Frontal cortex (tissue), 4 donors: ENCODE measurements at places on chromosomes 3 and 15. TPM values are rescaled to one million over a fixed set of nuclear protein-coding genes. Genes with fewer than 3 reads are reported as not detected.

The ABI3BP gene
- total RNA-seq: 1.2 TPM

The LRRN1 gene
- 24.9 TPM for total RNA-seq

The HMCES gene
- 21.6 TPM for total RNA-seq

The FBXL22 gene
- total RNA-seq: 0.82 TPM

The MNS1 gene
- 1.2 TPM for total RNA-seq

The SLC28A2 gene
- not detected for total RNA-seq

The KLHL6 gene
- total RNA-seq: 0.41 TPM

The SEMA7A gene
- 21.6 TPM for total RNA-seq

The RBPMS2 gene
- under 0.01 TPM for total RNA-seq

The ARPIN gene
- total RNA-seq: 13.5 TPM

The AMIGO3 gene
- total RNA-seq: not detected

The RPL29 gene
- total RNA-seq: 852 TPM

The IREB2 gene
- total RNA-seq: 67.7 TPM
